ENCODE measurements at places on chromosomes 12 and 14. TPM values are rescaled to one million over a fixed set of nuclear protein-coding genes. Genes with fewer than 3 reads are reported as not detected.

The TEAD4 gene
- 15.5 TPM for total RNA-seq

The TSPAN8 gene
- total RNA-seq, result 0.59 TPM

The NOC4L gene
- total RNA-seq, result 12.4 TPM

The OTOGL gene
- total RNA-seq, result 0.15 TPM

The GYS2 gene
- total RNA-seq, result not detected

The SERPINA10 gene
- total RNA-seq, result not detected

The CCDC197 gene
- total RNA-seq, result not detected

The SYCP3 gene
- not detected for total RNA-seq

The POTEG gene
- not detected for total RNA-seq

The DEPDC4 gene
- total RNA-seq, result not detected

The INHBC gene
- not detected for total RNA-seq

The TRPV4 gene
- 2.6 TPM for total RNA-seq

The SALL2 gene
- total RNA-seq, result 8.8 TPM

The HPD gene
- 20.1 TPM for total RNA-seq

The SPTSSA gene
- total RNA-seq, result 22.4 TPM

The SOS2 gene
- total RNA-seq, result 11.6 TPM

The RTL1 gene
- total RNA-seq, result not detected

The ZC2HC1C gene
- total RNA-seq, result not detected

The DHH gene
- total RNA-seq, result not detected

The TTC6 gene
- not detected for total RNA-seq

The MNAT1 gene
- total RNA-seq, result 12.0 TPM

The CLMN gene
- 1.6 TPM for total RNA-seq

The LMBR1L gene
- 23.3 TPM for total RNA-seq

The NEUROD4 gene
- total RNA-seq, result not detected

The TAS2R31 gene
- total RNA-seq, result 2.4 TPM

The ADGRD1 gene
- 1.1 TPM for total RNA-seq
